Glutamatergic neuron (in vitro differentiated cells): ENCODE measurements at places on chromosomes 4 and X. TPM values are rescaled to one million over a fixed set of nuclear protein-coding genes. Genes with fewer than 3 reads are reported as not detected.

SPATA4 gene
- not detected for total RNA-seq

- H3K36me3 ChIP-seq = no peaks in the 10 kb centered on the region
- H3K27ac ChIP-seq = peak overlapping the region; percentile 70
- peaks cover 1% of the 10 kb centered on the region for H3K27me3 ChIP-seq
- DNase-seq = no peak
- peaks cover 5% of the 10 kb centered on the region for H3K4me1 ChIP-seq
These were observed 202.0 kb downstream of the HS6ST2 start for GRCh38 chrX:132756439-132756838.

DNA sequence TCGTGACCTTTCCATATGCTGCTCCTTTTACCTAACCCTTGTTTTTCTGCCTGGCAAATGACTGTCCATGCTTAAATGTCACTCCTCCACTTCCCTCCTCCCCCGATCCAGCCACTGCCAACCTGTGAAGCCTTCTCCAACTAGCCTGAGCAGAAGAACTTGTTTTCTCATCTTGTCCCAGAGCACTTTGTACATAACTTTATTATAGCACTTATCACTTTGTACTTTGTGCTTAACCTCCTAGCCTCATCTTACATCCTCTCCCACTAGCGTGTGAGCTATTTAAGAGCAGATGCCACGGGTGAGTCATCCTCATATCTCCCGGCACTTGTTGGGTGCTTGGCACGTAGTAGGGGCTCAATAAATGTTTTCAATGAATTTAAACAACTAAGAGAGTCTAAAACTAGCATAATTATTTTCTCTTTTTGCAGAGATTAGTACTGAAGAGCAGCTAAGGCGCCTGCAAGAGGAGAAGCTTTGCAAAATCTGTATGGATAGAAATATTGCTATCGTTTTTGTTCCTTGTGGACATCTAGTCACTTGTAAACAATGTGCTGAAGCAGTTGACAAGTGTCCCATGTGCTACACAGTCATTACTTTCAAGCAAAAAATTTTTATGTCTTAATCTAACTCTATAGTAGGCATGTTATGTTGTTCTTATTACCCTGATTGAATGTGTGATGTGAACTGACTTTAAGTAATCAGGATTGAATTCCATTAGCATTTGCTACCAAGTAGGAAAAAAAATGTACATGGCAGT lies 46.9 kb downstream of the XIAP start:
- H3K4me1 ChIP-seq = no peaks in the 10 kb centered on the region
- H3K4me3 ChIP-seq = no peak overlapping the region
- no peak for DNase-seq

DNA sequence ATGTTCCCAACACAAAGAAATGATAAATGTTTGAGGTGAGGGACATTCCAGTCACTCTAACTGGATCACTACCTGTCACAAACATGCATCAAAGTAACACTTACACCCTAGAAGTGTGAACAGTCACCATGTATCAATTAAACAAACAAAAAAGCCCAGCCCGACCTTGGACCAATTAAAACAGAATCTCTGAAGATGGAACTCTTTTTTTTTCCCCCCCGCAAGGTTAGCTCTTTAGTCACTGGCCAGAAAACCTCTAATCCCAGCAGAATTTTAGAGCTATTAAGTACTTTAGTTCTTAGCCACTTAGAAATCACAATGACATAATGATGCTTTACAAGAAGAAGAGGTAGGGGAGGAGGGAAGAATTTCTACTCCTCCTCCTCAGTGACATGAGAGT lies 154.5 kb downstream of the PALLD start:
- no peaks in the 10 kb centered on the region for H3K27me3 ChIP-seq
- DNase-seq = no peak
- peak overlapping the region; percentile 83 for H3K27ac ChIP-seq
- H3K36me3 ChIP-seq = no peaks in the 10 kb centered on the region

- H3K36me3 ChIP-seq = no peaks in the 10 kb centered on the region
- H3K27ac ChIP-seq = no peak overlapping the region
- H3K27me3 ChIP-seq = no peaks in the 10 kb centered on the region
- H3K4me3 ChIP-seq = no peak overlapping the region
- no peaks in the 10 kb centered on the region for H3K4me1 ChIP-seq
These were observed 209.1 kb downstream of the NAF1 start for GRCh38 chr4:162957521-162958143.

DNA sequence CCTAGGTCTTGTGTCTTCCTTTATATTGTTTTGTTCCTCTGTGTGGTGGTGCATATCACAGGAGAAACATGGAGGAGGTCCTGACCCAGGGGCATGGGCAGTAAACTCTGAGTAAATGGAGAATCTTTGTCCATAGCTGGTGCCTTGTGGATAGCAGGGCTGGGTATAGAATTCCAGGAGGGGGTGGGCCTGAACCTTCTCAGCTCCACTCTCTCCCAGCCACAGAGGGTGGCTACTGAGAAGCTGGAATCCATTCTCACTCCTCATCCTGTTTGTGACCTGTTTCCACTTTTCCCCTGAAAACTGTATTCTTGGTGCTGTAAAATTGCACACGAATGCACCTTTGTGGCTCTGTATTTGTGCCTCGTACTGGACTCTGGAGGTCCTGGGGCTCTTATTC lies 47.7 kb upstream of the ADRA2C start:
- H3K36me3 ChIP-seq = peaks cover 7% of the 10 kb centered on the region
- H3K4me3 ChIP-seq = no peak overlapping the region
- DNase-seq = no peak

DNA sequence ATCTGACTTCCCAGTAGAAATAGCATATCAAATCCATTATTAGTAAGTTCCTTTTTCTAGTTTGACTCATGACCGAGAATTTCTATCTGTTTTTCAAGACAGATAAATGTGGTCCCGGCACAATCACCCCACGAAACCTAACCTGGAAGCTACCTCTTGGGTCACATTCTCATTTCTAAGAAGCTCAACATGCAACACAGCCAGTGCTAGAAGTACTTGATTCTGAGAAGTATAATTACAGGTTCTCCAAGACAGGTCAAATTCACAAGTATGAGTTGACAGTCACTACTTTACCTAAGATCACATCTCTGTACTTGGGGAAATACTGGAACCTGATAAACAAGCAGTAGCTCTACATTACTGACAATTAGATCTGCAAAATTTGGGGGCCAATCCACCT lies 54.0 kb upstream of the PLAC1 start:
- no peaks in the 10 kb centered on the region for H3K27me3 ChIP-seq
- no peak overlapping the region for H3K27ac ChIP-seq
- H3K36me3 ChIP-seq = no peaks in the 10 kb centered on the region
- peaks cover 18% of the 10 kb centered on the region for H3K4me1 ChIP-seq
- no peak overlapping the region for H3K4me3 ChIP-seq
- no peak for DNase-seq

DNA sequence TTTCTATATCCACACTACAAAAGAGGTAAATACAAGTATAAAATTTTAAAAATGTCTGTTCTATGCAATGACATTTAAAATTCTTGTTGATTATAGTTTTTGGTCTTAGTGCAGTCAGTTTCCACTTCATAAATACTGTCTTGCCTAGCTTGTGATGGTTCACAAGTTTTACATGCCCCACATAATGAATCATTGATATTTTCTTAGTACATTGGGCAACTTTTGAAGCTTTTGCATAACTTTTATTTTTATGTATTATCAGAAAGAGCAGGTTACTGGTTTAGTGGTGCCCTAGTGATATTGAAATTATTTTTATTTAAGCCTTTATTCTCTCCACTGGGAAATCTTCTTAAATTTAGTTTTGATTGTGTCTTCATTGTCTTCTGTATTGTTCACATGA lies 388.0 kb downstream of the CCSER1 start:
- H3K4me3 ChIP-seq = no peak overlapping the region
- H3K36me3 ChIP-seq = no peaks in the 10 kb centered on the region
- H3K4me1 ChIP-seq = peaks cover 4% of the 10 kb centered on the region
- no peaks in the 10 kb centered on the region for H3K27me3 ChIP-seq

GRCh38 chr4:6695660-6696610 lies 2.3 kb downstream of the S100P start:
- H3K27ac ChIP-seq = no peak overlapping the region
- H3K27me3 ChIP-seq = peaks cover 5% of the 10 kb centered on the region
- DNase-seq = no peak
- no peaks in the 10 kb centered on the region for H3K36me3 ChIP-seq

DNA sequence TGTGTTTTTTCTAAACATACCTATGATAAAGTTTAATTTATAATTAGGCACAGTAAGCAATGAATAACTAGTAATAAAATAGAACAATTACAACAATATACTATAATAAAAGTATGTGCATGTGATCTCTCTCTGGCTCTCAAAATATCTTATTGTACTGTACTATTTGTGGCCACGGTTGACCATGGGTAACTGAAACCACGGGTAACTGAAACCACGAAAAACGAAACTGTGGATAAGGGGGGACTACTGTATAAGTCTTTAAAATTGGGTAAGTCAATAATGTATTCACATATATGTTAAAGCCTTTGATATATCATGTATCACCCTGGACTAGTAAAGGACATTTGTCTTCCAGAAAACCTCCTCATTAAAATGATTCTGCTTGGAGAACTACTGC lies 20.0 kb downstream of the TMEM154 start:
- no peak overlapping the region for H3K4me3 ChIP-seq
- H3K36me3 ChIP-seq = peaks cover 20% of the 10 kb centered on the region
- peaks cover 3% of the 10 kb centered on the region for H3K27me3 ChIP-seq
- DNase-seq = no peak
- H3K4me1 ChIP-seq = no peaks in the 10 kb centered on the region
- no peak overlapping the region for H3K27ac ChIP-seq

DNA sequence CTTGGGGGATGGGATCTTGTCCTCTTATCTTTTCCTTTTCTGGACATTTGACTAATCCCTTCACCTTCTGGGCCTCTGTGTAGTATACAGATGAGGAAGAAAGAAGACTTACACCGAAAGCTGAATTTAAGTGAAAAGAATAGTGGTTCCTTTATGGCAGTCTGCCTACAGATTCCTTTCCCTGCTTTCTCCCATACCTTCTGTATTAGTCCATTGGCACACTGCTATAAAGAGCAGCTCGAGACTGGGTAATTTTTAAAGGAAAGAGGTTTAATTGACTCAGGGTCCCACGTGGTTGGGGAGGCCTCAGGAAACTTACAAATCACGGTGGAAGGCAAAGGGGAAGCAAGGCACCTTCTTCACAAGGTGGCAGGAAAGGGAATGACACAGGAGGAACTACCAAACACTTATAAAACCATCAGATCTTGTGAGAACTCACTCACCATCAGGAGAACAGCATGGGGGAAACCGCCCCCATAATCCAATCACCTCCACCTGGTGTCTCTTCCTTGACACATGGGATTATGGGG lies 34.0 kb upstream of the CD38 start:
- H3K4me1 ChIP-seq = peaks cover 18% of the 10 kb centered on the region
- peaks cover 4% of the 10 kb centered on the region for H3K27me3 ChIP-seq
- peak overlapping the region; percentile 89 for H3K27ac ChIP-seq
- no peak overlapping the region for H3K4me3 ChIP-seq
- peaks cover 5% of the 10 kb centered on the region for H3K36me3 ChIP-seq

DNA sequence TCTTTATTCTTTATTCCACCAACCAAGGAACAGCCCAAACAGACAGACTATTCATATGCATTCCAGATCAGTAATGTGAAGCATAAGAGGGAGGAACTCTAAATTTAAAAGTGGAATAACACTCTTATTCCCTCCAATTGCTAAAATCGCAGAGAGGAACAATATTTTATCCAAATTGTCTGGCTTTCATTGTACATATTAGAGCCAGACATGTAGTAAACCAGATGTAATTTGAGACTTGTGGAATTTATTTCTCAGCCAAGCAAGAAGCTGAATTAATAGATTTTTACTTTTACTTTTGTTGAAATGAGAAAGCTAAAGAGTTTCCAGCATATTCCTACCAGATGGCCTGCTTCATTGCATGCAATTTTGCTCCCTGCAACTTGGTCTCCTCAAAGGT lies 674.6 kb upstream of the SLIT2 start:
- no peak overlapping the region for H3K27ac ChIP-seq
- H3K4me3 ChIP-seq = no peak overlapping the region

DNA sequence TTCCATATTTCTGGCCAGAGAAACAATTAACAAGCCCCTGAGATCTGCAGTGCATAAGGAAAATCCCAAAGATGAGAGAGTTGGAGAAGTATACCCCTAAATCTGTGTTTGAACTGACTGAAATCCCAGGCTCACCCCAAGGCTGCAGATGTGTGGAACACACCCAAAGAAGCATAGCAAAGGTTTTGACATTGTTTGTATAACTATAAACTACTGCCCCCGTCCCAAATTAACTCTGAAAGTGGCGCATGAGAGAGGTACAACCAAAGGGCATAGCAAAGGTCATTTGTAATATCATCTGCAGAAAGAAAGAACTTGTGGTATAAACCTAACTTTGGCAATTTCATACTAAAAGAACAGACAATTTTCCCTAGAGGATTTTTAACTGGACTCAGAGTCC lies 157.9 kb downstream of the DCAF12L1 start:
- no peak overlapping the region for H3K4me3 ChIP-seq
- no peaks in the 10 kb centered on the region for H3K27me3 ChIP-seq
- no peak overlapping the region for H3K27ac ChIP-seq
- H3K36me3 ChIP-seq = no peaks in the 10 kb centered on the region

- H3K4me1 ChIP-seq = peaks cover 5% of the 10 kb centered on the region
- no peak for DNase-seq
- H3K36me3 ChIP-seq = no peaks in the 10 kb centered on the region
- no peak overlapping the region for H3K27ac ChIP-seq
- H3K4me3 ChIP-seq = no peak overlapping the region
These were observed 51.5 kb downstream of the SPATA18 start for GRCh38 chr4:52102587-52102986.

DNA sequence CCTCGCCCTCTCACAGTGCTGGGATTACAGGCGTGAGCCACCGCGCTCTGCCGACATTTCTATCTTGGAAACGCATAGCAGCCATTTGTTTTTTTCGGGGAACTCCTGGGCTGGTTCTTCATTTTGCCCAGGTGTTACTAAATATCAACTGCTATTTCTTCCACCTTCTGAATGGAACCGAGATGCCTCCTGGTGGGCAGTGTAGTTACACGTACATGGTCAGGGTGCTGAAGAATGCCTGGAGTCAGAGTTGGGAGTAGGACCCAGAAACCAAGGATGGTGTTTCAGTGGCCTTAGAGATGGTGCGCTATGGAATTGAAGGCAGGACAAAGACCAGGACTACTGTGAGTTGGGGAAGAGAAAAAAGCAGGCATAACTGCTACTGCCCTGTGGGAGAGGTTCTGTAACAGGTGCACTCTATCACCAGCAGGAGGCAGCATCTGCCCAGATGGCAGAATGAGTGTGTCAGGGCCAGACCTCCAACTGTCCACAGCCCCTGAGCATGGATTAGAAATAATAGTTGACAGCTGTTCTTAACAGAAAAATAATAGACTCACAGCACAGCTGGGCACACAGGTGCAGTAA lies 81.7 kb downstream of the ZC4H2 start:
- H3K27me3 ChIP-seq = no peaks in the 10 kb centered on the region
- no peak overlapping the region for H3K27ac ChIP-seq
- no peak overlapping the region for H3K4me3 ChIP-seq
- H3K4me1 ChIP-seq = no peaks in the 10 kb centered on the region
- no peaks in the 10 kb centered on the region for H3K36me3 ChIP-seq

- no peaks in the 10 kb centered on the region for H3K27me3 ChIP-seq
- H3K4me3 ChIP-seq = no peak overlapping the region
- no peaks in the 10 kb centered on the region for H3K36me3 ChIP-seq
- no peaks in the 10 kb centered on the region for H3K4me1 ChIP-seq
These were observed 217.1 kb upstream of the STS start for GRCh38 chrX:6930307-6930849.
